Caki2 (cell line): ENCODE measurements at places on chromosomes 4 and X. TPM values are rescaled to one million over a fixed set of nuclear protein-coding genes. Genes with fewer than 3 reads are reported as not detected.

- no peak for DNase-seq
These were observed 82.2 kb upstream of the PRPS2 start for GRCh38 chrX:12709047-12709446.

DNA sequence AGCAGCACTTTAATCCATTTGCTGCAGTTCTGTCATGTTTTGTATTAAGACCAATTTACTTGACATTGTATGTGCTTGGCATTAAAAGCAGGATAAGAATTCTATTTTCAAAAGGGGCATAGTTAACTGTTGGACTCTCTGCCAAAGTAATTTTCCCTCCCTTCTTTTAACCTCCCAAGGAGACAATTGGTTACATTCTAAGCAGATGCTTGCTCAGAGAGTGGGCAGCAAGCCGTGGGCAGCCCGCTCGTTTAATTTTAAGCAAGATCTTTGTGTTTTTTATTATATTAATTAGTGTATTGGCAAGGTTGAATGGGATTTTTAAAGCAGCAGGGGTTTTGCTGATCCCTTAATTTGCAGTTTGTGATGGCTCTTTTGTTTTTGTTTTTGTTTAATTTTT lies 37.1 kb upstream of the KLHL8 start:
- no peak for DNase-seq

DNA sequence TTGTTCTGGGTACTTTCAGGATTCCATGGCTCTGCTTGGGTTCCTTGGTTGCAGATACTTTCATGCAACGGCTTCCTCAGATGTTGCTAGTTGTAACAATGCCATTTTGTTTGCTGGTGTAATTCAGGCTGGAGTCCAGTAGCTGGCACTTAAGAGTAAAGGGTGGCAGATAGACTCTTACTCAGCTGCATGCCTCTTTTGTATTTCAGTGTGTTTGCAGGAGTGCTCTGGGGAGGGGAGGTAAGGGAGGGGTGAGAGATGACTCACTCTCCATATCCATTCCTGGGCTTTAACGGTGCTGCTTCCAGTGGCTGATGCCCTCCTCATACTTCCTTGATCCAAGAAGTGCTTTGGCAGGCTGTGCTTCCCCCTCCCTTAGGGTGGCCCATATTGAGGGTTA lies 155.2 kb downstream of the ZNF330 start:
- peak; percentile 93 for DNase-seq

DNA sequence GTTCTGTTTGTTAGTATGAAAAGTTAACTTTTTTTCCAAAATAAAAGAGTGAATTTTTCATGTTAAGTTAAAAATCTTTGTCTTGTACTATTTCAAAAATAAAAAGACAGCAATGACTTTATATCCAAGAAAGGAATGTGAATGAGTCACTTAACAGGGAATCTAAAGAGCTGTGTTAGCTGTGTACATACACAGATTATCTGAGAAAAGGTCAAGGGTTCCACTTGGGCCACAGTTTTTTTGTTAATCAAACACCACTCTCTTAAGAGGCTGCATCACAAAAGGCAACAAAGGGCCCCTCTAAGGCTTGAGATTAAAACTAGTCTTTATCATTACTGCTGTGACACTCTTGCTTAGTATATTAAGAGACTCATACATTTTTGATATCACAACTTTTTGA lies 82.1 kb downstream of the FIP1L1 start:
- DNase-seq = peak; percentile 30

- DNase-seq = no peak
These were observed 41.1 kb downstream of the HPF1 start for GRCh38 chr4:169716677-169717076.

Gene DDX60
- total RNA-seq = 10.1 and 37.3 TPM in 2 replicates
